ENCODE measurements at places on chromosomes 16 and 17.

DNA sequence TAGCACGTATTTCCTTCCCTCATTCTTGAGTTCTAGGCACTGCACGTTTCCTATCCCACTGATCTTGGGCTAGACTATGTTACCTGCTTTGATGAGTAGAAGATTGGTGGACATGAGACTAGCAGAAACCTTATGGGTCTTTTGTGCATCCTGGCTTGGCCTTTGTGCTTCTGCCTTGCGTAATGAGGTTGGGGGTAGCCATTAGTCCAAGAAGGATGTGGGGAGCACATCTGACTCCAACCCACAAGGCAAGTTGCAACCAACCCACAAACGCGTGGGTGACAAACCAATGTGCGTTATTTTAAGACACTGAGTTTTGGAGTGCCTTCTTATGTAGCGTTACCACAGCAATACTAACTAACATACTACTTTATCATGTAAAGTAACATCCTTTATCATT lies 180.4 kb upstream of the IRX5 start:
- DNase-seq = no peak

DNA sequence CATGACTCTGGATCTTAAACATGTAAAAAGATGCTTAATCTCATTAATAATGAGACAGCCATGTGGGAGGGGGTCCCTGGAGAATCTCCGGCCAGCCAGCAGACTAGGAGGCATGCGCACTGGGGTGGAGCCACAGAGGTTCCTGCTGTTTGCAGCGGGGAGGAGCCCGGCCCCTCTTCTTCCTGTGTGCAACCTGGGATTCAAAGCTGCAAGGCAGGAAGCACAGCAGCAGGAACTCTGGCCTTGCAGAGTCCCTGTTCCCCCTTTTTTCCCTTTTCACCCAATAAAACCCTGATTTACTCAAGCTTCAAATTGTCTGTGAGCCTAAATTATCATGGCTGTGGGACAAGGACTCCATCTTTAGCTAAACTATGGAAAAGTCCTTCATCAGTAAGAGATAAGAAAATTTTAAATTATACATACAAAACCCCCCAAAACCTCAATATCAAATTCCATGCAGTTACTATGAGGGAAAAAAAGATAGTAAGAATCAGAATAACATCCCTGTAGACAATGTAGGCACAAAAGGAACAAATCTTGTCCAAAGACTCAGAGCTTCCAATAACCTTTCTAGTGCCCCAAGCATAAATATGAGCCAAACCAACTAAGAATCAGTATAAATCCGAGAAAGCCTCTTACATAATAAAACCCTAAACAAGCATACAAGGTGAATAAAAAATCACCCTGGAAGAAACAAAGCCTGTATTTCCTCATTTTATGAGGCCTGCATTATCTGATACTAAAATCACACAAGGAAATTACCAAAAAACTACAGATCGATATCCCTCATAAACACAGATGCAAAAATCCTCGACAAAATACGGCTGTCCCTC lies 12.1 kb downstream of the CFDP1 start:
- no peak for DNase-seq

DNA sequence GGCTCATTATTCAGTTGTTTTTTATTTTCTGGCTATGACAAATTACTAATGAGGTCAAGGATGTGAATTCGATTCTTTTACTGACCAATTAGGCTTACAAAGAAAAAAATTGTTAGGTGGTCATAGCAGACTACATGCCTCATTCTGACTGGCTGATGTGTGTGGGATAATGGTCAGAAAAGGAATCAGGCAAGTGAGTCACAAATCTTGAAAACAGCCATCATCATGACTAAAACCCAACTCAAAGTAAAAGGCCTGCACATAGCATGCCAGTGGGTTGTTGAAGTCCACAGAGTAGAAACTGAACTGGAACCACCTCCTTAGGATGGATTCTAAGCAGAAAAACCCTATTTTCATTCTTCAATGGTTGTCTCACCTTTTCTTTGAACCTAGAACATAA lies 8.6 kb downstream of the RPGRIP1L start:
- peak; percentile 63 for DNase-seq

- DNase-seq = no peak
Measured at GRCh38 chr17:68433211-68433610, 24.1 kb downstream of the WIPI1 start.

- no peak for DNase-seq
Measured at GRCh38 chr16:64669573-64669972, 452.3 kb downstream of the CDH11 start.

GRCh38 chr17:17077861-17078732 lies 35.8 kb downstream of the MPRIP start:
- DNase-seq = no peak

DNA sequence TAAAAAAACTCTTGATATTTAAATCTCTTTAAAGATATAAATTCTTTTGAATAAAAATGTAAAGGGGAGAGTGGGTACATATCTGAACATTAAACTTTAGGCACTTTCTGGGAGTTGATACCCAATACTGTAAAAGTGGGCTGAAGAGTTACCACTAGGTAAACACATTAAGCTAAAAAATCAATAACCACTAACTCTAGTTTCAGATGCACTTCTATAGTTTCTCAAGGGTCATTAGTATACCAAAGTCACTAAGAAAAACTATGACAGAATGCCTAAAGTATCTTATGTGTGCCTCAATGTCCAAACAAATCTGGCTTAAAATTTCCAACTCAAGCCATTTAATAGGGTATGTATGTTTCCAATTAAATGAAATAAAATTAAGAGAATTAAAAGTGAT lies 13.1 kb upstream of the CFDP1 start:
- no peak for DNase-seq

GRCh38 chr17:80942423-80943345 lies 49.0 kb upstream of the CHMP6 start:
- peak; percentile 36 for DNase-seq

DNA sequence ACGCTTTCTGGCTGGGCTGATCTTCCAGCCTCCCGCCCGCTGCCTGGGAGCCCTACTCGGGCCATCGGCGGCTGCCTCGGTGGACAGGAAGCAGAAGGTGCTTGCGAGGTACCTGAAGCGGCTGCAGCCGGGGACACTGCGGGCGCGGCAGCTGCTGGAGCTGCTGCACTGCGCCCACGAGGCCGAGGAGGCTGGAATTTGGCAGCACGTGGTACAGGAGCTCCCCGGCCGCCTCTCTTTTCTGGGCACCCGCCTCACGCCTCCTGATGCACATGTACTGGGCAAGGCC lies 30.7 kb downstream of the CIITA start:
- DNase-seq = no peak

GRCh38 chr16:68077866-68078700 lies 7.1 kb upstream of the NFATC3 start:
- DNase-seq = no peak

DNA sequence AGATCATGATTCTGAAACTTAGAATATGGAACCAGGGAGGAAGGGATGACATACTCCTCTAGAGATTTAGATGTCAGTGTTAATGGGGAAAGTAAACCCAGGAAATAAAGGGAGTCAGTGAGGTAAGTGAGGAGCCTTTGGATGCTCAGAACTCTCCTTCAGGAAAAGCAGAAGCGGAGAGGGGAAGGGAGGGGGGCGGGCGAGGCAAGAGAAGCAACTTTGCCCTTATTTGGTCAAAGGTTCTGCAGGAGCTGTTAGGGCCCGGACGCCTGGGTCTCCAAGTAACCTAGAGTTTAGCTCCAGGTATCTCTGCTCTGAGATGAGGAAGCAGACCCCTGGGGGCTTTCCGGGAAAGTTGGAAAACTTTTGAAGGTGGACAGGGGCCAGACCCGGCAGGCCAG lies 1.3 kb downstream of the PFN1 start:
- no peak for DNase-seq

DNA sequence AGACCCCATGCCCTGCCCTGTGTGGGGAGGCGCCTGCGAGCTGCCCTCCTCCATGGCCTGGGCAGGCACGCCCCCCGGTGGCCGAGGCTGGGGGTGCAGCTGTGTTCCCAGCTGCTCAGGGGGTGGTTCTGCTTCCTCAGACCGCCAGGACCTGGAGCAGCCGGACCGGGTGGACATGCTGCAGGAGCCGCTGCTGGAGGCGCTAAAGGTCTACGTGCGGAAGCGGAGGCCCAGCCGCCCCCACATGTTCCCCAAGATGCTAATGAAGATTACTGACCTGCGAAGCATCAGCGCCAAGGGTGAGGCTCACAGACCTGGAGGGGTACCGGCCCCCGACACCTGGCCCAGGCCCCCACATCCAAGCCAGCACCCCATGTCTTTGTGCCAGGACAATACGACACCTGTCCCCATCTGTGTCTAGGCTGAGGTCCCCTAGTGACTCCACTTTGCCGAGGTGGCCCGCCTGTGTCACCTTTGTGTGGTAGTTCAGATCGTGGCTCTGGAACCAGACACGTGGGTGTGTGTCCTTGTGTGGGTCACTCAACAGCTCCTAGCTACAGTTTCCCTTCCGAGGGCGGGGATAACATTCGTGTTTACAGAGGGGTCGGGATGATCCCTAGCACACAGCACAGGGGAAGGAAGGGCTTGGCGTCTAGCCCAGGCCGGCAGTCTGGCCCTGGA lies 9.3 kb downstream of the GJD3 start:
- no peak for DNase-seq

GRCh38 chr16:74807052-74807646 lies 32.5 kb upstream of the FA2H start:
- DNase-seq = no peak

GRCh38 chr17:29016345-29017210 lies 10.7 kb upstream of the SEZ6 start:
- no peak for DNase-seq

- DNase-seq = no peak
Measured at GRCh38 chr17:2936351-2936750, 127.1 kb downstream of the OR1D5 start.

DNA sequence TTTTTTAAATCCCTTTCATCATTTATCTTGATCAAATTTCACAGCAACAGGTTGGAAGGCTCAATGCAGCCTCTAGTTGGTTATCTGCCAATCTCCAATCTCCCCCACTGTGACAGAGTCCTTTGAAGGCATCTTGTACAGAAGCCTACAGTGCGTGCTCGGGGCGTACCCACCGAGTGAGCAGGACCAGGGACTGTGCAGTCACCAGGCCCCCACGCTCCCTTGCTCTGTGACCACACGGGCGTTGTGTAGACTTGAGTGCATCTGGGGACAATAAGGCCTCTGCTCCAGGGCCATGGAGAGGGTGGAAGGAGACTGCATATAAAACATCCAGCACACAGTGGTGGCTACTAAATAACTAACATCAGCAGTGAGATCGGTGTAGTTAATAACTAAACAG lies 63.4 kb downstream of the GTF3C1 start:
- no peak for DNase-seq

GRCh38 chr17:40632216-40632615 lies 15.4 kb downstream of the SMARCE1 start:
- DNase-seq = no peak

DNA sequence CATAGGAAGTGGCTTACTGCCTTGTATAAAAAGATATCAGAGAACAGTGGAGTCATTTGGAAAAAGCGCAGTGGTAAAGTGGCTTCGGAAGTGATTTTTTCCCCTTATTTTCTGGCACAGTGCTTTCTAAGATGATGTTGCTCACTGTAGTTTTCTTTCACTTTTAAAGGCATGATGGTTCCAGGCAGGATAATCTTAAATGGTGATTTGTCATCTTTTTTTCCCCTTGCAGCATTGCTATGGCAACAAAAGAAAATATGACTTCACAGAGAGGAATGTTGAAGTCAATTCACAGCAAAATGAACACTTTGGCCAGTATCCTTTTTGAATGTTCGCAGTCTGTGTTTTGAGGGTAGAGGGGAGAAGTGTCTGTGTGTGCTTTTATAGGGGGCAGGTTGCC lies 42.5 kb downstream of the GOSR1 start:
- DNase-seq = peak; percentile 89

DNA sequence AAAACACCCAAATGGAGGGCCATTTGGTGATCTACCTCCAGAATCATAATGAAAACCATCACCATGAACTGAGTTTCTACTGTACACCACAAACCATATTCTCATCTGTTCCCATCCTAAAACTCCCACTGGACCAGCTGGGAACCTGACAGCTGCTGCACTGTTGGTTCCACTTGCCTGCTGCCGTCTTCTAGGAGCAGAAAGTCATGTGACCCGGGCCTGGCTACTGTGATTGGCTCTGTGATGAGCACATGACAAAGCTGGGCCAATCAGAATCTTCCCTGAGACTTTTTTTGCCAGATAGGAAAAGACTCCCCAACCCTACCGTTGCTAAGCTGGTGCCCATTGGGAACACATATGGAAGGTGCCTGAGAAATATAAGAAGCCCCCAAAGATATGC lies 264.2 kb downstream of the MRTFB start:
- no peak for DNase-seq

- no peak for DNase-seq
Measured at GRCh38 chr17:30908717-30909420, 2.8 kb upstream of the TEFM start.

DNA sequence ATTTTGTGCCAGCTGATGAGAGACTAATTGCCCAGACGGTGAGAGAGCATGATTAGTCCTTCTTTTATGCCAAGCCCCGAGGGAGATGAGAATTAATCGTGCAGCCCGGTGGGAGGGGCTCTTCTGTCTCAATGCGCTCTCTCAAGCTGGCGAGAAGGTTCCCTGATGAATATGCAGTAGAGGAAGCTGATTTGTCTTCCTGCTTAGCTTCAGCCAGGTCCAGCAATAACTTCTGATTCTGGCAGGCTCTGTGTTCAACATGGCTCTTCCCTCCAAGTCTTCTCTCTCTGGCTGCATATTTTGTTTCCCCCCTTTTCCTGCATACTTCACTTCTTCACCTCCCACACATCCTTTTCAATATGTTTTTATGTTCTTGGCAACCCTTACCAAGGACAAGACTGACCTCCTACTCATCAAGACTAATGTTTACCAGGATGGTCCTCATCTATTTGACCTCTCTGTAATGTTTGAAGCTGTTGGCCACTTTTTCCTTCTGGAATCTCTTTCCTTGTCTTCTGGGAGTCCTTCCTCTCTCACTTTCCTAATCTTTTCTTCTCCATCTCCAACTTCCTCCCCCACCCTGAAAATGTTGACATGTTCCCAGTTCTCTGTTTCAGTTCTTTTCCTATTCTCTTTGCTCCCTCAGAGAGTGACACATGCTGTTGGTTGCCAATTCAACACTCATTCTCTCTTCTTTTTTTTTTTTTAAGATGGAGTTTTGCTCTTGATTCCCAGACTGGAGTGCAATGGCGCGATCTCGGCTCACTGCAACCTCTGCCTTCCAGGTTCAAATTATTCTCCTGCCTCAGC lies 33.1 kb downstream of the ARL4D start:
- no peak for DNase-seq

DNA sequence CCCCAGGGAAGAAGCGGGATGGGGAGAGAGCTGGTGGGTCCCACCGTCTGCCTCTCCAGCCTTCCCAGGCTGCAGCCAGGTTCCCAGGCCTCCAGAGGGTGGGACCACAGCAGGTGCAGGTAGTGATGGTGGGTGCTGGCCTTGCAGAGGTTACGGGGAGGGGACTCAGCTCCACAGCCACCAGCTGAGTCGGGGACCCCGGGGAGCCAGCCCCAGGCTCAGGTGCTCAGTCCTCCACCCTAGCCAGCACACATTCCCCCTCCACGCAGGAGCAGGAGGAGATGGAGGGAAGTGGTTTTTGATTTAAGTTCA lies 5.0 kb downstream of the TP53I13 start:
- DNase-seq = no peak

- no peak for DNase-seq
Measured at GRCh38 chr16:85281181-85281580, 168.9 kb upstream of the CIBAR2 start.

Measured in BJ (cell line).